Stimulated activated CD4-positive, alpha-beta T cell treated with anti-CD3 and anti-CD28 coated beads, Interleukin-1b, Interleukin-23, amount 100 ng/mL, for 1 hour (primary cell): ENCODE measurements at places on chromosomes 6 and 20.

- DNase-seq: no peak
Observed at GRCh38 chr20:3101251-3101650, 16.7 kb upstream of the AVP start.

- DNase-seq: no peak
Observed at GRCh38 chr6:158290040-158290439, 22.2 kb upstream of the TULP4 start.

GRCh38 chr6:47360388-47360787, 50.7 kb upstream of the TNFRSF21 start:
- DNase-seq: no peak

DNA sequence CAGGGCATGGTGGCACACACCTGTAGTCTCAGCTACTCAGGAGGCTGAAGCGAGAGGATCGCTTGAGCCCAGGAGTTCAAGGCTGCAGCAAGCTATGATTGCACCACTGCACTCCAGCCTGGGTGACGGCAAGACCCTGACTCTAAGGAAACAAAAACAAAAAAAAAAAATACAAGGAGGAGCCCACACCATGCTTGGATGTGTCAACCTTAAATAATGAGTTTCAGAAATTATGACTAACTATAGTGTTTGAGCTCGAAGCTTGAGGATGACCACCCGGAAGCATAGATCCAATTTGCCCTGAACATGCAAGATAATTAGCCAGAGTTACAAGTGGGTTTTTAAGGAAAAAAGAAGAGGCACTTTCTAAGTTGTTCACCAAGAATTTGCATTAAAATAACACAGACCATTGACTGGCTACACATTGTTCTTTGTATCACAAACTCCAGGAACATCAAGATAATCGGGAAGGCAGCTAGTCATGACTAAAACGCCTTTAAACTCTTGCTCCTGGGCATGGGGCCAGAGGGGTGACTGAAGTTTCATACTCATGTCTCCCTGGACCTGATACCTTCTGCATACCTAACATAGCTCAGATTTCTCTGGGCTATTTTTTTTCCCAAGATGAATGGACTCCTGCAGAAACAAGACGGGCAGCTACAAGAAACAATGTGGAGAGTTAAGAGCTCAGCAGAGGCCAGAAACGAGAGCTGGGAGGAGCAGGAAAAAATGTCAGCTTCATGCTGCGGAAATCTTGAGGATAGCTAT, 289.6 kb downstream of the PREX1 start:
- DNase-seq: no peak

DNA sequence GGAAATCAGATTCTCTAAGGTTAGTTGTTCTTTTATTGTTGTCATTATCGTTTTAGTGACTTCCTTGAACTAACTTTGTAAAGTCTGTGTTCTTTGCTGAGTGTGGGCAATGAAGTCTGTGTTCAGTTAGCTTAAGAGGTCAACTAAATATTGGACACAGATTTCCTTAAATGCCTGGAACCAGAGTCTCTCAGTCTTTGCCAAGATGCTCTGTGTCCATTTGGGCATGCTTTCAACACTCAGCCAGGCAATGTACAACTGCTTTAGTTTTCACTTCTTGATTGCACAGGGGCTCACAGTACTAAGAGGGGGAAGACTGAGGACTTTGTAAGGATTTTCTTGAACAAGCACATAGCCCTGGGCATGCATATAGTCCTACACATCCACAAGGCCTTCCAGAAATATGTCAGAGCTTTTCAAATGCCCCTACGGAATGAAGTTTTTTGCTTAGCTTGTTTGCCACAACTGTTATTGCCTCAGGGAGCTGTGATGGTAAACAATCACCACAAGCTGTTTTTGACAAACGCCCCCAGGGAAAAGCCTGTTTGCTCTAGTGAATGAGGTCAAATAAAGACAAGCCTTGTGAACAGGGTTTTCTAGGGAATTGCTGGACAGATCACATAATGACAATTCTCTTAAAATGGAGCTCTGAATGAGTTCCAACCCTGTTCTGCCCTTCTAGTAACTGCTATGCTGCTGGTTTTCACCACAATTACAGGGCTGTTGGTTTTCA, 82.5 kb downstream of the B3GAT2 start:
- DNase-seq: no peak

- DNase-seq: no peak
Observed at GRCh38 chr20:9507544-9508239, 6.7 kb upstream of the LAMP5 start.

DNA sequence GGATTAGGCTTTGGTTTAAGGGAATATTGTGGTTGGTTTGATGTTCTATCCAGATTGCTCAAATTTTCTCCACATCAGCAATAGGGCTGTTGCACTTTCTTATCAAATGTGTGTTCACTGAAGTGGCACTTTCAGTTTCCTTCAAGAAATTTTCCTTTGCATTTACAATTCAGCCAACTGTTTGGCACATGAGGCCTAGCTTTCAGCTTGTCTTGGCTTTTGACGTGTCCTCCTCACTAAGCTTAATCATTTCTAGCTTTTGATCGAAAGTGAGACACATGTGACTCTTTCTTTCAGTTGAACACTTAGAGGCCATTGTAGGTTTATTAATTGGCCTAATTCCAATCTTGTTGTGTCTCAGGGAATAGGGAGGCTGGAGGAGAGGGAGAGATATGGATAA, 104.8 kb downstream of the FLRT3 start:
- no peak for DNase-seq

- DNase-seq: no peak
Observed at GRCh38 chr20:48788486-48789072, 39.2 kb downstream of the PREX1 start.

DNA sequence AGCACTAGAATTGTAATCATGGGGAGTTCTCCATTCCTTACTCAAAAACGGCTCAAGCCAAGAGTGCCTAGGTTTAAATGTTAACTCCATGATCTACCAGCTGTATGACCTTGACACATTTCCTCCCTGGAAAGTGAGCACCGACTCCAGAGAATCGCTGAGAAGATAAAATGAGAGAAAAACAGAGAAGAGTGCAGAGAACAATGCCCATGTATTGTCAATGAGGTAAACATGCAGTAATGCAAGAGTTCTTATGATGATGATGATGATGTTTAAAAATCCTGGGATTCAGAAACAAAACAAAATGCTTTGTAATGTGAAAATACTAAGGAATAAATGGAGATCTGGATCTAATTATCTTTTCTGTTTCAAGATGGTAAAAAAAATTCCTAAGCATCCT, 64.8 kb upstream of the BEND6 start:
- DNase-seq: no peak

DNA sequence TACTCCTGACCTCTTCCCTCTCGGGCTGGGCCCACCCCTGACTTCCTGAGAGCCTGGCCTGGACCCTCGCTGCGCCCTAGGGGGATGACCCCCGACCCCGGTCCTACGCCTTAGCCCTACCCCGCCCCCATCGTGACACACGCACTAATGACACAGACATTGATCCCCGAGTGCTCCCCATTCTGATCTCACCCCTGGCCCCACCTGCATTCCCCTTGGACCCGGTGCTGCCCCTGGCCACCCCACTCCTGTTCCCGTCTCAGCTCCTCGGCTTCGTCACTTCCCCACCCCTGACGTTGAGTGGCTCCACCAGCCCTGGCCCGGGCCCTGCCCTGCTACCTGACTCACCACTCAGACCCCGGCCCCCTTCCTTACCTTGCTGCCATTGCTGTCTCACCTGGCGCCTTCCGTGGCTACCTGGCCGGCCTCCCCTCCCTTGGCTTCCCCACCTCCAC, 12.1 kb downstream of the RBCK1 start:
- DNase-seq: no peak

DNA sequence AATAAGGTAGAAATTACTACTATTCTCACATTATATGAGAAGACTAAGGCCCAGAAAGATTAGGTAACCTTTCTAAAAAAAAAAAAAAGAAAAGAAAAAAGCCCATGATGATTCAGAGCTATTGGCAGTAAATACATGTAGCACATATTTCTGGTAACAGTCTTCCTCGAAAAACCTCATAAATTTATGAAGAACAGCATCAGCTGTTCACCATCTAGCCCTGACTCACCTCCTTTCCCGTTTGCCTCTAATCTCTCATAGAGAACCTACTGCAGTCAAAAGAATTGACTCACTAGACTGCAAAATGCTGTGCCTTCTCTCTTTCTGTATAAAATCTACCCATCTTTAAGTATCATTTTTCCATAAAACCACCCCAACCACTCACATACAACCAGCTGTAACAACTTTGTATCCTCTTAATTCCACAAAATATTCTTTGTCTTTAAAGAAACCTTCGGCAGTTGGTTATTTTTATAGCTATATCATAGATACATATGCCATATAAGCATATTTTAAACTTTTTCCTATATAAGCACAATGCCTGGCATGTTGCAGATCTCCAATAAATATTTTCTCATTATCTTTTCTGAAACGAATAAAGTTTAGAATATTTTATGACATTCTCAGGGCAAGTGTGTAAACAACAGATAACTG, 152.7 kb upstream of the ENPP5 start:
- DNase-seq: no peak

- no peak for DNase-seq
Observed at GRCh38 chr6:15994814-15995459, 133.9 kb upstream of the MYLIP start.

DNA sequence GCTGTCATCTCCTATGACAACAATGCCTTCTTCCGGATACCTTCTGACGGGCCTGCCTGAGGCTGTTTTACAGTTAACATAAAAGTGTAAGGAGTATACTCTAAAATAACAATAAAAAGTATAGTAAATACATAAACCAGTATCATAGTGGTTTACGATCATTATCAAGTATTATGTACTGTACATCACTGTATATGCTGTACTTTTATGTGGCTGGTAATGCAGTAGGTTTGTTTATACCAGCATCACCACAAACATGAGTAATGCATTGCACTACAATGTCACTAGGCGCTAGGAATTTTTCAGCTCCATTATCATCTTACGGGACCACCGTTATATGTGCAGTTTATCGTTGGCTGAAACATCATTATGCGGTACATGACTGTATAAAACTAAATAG, 76.5 kb downstream of the VEGFA start:
- DNase-seq: no peak

- DNase-seq: no peak
Observed at GRCh38 chr6:75204959-75205775, 686 bp downstream of the COL12A1 start.

GRCh38 chr6:6697620-6698019, 109.1 kb downstream of the LY86 start:
- DNase-seq: no peak

- no peak for DNase-seq
Observed at GRCh38 chr6:155313602-155314091, 637 bp downstream of the TFB1M start.

GRCh38 chr6:170292111-170292406, 1.2 kb upstream of the DLL1 start:
- DNase-seq: no peak

DNA sequence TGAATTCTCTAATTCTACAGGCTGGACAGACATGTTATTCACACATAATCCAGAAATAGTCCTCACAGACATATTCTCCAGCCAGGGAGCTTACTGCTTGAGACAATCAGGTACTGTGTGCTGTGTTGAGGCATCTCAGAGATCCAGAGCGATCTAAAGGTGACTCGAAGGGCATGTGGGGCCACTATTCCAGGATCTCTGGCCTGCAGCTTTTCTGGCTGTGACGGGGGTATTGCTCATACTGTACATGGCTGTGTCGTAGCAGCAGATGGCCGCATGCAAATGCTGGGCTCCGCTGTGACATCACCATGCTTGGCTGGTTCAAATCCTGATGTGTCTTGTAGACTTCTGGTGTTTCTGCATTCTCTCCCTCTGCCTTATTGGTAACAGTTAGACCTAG, 37.8 kb downstream of the CD109 start:
- no peak for DNase-seq

- no peak for DNase-seq
Observed at GRCh38 chr20:40506537-40506939, 182.5 kb downstream of the MAFB start.

- DNase-seq: no peak
Observed at GRCh38 chr20:51950926-51951325, 148.6 kb upstream of the SALL4 start.

DNA sequence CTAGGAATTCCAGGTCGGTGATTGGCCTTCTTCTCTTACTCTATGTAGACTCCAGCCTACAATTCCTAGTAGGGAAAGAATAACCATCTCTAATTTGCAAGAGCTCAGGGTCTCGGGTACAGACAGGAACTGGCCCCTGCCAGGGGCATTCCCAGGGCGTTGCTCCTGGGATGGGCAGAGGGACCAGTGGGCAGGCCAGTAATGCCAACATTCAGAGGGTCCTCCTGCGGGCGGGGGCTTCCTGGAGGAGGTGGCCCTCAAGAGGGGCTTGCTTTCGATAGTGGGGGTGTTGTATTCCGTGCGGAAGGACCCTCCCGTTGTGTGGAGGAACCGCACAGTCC, 129.8 kb upstream of the PRND start:
- no peak for DNase-seq

- no peak for DNase-seq
Observed at GRCh38 chr6:6611486-6611885, 23.0 kb downstream of the LY86 start.

DNA sequence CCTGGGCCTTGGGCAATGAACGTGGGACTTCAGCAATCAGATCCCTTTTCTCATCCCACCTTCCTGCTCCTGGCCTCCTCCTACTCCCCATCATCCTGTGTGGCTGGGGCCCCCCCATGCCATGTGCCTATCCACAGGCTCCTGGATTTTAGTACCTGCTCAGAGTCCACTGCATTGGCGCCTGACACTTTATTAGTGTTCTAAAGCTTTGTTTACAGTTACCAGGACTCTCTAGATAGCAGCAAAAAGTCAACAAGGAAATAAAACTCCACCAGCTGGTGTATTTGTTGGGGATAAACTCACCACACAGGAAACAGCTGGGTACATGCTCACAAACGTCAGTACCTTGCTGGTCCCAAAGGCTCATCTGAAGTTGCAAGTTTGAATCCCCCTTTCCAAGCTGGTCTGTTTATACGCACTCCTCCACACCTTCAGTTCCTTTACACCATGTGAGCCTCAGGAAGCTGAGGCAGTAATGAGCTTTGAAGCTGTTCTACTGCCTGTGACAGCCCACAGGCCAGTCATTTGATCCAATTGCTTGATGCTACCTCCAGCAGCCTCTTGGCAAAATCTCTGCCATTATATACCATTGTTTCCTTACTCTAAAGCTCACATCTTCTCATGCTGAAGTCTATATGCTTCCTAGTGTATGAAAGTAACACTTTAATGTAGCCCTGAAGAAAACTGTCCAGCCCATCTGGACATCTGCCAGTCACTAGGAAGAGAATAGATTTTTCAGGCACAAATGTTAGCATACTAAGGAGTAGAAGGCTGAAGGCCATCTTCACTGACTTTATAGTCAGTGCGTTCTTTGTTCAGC, 76.6 kb downstream of the ANKEF1 start:
- no peak for DNase-seq

GRCh38 chr20:38049800-38050199, 16.3 kb downstream of the RPRD1B start:
- no peak for DNase-seq
